ENCODE measurements at places on chromosomes 13 and 19. TPM values are rescaled to one million over a fixed set of nuclear protein-coding genes. Genes with fewer than 3 reads are reported as not detected.

- no peak for ATAC-seq
Measured at GRCh38 chr19:49020931-49021895, 2.9 kb downstream of the CGB3 start.

DNA sequence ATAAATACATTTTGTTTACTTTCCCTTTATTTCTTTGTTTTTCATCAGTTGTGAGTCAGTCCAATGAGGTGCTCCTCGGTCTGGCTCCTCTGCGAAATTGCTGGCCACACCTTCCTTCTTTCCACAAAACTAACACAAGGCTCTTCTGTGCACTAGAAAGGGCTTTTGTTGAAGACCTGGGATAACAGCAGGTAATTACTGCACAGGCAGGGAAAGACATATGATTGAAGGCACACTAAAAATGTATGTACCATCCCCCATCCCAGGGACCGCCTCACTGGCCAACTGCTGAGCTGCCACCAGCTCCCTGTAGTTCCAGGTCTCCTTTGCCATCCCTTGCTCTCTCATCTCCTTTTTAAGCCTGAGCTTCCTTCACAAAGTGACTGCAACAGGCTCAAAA is 180.5 kb downstream of the EFNB2 start:
- no peak for ATAC-seq

UNC13A gene
- total RNA-seq: 0.04 TPM

HIF3A gene
- 4.0 TPM for total RNA-seq

DNA sequence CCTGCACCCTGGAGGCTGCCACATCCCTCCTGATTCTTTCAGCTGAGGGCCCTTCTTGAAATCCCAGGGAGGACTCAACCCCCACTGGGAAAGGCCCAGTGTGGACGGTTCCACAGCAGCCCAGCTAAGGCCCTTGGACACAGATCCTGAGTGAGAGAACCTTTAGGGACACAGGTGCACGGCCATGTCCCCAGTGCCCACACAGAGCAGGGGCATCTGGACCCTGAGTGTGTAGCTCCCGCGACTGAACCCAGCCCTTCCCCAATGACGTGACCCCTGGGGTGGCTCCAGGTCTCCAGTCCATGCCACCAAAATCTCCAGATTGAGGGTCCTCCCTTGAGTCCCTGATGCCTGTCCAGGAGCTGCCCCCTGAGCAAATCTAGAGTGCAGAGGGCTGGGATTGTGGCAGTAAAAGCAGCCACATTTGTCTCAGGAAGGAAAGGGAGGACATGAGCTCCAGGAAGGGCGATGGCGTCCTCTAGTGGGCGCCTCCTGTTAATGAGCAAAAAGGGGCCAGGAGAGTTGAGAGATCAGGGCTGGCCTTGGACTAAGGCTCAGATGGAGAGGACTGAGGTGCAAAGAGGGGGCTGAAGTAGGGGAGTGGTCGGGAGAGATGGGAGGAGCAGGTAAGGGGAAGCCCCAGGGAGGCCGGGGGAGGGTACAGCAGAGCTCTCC is 6.9 kb upstream of the CEACAM5 start:
- peak; percentile 24 for ATAC-seq

PINLYP gene
- 9.1 TPM for total RNA-seq

SPRY2 gene
- 11.8 TPM for total RNA-seq

KLK15 gene
- not detected for total RNA-seq

DPF1 gene
- total RNA-seq: 0.16 TPM

DNA sequence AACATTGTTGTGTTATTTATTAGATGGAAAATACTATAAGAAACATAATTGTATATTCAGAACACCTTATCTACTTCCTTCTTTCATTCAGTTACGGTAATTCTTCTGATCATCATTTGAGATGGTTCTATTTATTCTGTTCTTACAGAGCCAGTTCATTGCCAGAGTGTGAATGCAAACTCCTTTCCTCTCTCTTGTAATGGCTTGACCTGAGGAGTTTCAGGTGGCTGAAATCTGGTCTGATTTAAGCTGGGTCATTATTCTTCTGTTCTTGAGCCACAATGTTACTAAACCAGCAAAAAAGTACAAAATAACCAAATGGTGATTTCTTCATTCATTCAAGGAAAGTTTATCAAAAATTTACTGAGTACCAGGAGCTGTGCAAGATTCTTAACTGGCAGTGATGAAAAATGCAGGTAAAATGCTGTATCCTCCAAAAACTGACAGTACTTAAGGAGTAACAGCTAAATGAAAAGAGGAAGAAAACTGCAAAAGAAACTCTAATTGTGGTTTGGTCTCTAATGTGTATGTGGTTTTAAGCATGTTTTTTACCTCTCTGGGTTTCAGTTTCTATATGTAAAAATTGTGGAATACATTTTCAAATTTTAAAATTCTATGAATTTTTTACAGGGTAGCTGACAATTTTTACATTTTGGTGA is 182.4 kb upstream of the UFM1 start:
- no peak for ATAC-seq

GRCh38 chr19:42461700-42462324 is 19.1 kb upstream of the CXCL17 start:
- ATAC-seq: peak; percentile 75

DNA sequence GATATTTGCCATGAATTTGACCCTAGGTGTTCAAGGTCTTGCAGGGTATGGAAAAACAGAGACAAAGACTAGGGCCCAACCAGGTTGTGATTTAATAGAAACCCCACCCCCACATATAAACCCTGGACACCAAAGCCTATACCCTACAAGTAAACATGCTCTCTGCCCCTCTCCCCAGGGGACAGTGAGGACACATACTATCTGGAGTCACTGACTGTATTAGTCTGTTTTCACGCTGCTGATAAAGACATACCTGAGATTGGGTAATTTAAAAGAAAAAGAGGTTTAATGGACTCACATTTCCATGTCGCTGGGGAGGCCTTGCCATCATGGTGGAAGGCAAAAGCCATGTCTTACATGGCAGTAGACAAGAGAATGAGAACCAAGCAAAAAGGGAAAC is 88.3 kb downstream of the RAP2A start:
- no peak for ATAC-seq

DNA sequence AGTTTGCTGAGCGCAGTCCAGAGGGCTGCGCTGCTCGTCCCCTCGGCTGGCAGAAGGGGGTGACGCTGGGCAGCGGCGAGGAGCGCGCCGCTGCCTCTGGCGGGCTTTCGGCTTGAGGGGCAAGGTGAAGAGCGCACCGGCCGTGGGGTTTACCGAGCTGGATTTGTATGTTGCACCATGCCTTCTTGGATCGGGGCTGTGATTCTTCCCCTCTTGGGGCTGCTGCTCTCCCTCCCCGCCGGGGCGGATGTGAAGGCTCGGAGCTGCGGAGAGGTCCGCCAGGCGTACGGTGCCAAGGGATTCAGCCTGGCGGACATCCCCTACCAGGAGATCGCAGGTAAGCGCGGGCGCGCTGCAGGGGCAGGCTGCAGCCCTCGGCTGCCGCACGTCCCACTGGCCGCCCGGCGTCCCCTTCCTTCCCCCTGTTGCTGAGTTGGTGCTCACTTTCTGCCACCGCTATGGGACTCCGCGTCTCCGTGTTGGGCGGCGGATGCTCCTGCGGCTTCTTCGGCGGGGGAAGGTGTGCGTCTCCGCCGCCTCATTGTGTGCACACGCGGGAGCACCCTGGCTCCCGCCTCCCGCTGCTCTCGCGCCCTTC is 772 bp downstream of the GPC6 start:
- ATAC-seq: no peak
